ENCODE measurements at places on chromosomes 16 and 17.

DNA sequence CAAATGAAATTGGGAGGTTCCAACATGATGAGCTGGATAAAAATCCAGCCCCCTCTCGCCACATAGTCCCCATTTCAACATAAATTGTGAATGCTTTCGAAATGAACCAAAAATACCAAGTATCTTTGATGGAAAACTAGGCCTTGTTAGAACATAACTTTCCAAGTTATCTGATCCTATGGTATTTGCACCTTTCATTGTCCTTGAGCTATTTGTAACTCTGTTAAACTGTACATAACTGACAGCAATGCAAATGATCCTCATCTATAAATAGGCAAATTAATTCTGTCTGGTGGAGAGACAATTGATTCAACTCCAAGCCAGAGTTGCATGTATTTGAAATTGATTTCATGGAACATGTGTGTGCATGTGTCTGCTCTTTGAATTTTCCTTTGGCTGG, 18.2 kb downstream of the CMTM4 start:
- no peak for DNase-seq

DNA sequence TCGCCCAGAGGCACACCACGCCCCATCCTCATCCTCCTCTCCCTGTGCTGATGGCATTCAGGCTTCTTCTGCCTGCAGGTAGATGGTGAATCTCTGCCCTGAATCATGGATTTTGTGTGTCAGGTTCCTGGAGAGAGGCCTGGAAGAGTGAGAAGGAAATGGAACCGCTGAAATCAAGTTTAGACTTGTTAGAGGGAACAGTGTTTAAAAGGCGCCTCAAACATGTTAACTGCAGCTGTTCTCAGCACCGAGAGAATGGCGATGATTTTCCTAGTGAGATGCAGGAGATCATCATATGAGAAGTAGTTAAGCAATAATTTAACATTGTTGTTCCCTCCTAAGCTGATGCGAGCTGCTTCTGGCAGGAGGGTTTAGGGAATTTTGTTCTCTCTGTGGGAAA, 744.4 kb upstream of the EEF2KMT start:
- DNase-seq = no peak

DNA sequence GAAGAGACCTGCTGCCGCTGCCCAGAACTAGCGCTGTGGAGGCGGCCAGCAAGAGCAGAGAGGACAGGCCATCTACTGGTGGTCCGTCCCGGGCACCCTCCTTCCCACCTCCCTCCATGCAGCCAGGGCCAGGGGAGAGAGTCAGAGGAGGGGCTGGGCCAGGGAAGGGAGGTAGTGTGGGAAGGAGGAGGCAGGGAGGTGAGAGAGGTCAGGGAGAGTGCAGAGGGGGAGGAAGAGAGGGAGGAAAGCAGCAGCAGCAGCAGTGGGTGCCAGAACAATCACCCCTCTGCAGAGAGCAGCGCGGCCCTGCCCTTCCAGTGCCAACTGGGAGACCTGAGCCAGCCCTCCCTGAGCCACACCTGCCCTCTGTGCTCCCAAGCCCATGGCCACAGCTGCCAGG, 6.6 kb downstream of the C16orf95 start:
- DNase-seq = no peak

DNA sequence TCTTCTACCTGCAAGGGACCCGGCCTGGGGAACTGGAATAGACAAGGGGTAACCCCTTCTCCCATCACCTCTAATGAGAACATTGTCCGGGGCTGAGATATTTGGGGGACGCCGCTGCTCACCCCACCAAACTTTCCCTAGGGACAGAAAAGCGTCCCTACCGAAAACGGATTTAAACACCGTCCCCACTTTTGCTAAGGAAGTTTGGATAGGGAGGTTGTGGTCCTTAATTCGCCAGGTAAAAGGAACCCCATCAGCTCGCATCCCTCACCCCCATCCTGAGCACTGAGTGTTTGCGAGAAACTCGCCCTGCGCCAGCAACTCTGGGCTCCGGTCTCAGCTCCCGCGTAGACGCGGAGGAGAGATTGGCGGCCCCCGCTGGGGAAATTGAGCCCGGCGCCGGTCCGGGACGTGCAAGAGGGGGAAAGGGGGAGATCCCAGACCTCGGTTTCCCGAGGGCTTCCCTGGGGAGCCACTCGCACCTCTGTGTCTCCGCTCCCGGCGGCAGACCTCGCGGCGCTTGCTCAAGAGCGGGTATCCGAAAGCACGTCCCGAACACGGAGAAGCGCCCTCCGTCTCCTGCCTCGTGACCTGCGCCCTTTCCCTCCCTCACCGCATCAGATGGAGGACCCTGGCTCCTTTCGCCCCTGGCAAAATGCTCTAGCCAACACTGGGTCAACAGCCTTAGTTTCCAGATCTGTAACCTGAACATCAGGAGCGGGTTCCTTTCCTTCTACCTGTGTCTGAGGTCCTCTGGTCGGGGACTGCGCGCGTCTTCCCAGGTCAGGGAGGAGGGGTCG, 3.1 kb upstream of the SOX9 start:
- no peak for DNase-seq

- DNase-seq = no peak
Observed at GRCh38 chr17:14355556-14355955, 54.7 kb downstream of the HS3ST3B1 start.

GRCh38 chr17:57987581-57988300, at the start of gene VEZF1:
TSS of gene VEZF1 (minus strand) at chr17:57988254. CDS start at chr17:57988111, 143 bp downstream.
- peak; percentile 53 for DNase-seq

- DNase-seq = peak; percentile 83
Observed at GRCh38 chr17:82351713-82352488, 7.1 kb upstream of the TEX19 start.

- DNase-seq = no peak
Observed at GRCh38 chr16:31094088-31094423, 541 bp downstream of the VKORC1 start.

DNA sequence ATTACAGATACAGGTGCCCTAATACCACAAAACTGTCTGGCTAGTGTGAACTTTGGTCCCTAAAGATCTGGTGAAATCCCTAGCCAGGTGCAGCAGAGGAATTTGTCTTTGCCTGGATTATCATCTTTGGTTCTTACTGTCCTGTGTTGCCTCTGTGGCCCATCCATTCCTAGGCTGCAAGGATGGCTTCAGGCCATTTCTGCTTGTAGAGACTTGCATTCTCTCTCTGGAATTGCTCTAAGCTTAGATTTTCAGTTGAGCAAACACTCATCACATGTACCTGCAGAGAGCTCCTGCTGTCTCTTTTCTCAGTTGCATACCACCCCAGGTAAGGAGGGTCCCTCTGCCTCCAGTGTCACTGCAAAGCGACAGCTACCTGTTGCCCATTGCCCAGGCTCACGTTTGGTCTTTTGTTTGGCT, 114.9 kb downstream of the PRKCA start:
- DNase-seq = no peak

- peak; percentile 94 for DNase-seq
Observed at GRCh38 chr16:86836503-86837129, 258.3 kb downstream of the FOXL1 start.

DNA sequence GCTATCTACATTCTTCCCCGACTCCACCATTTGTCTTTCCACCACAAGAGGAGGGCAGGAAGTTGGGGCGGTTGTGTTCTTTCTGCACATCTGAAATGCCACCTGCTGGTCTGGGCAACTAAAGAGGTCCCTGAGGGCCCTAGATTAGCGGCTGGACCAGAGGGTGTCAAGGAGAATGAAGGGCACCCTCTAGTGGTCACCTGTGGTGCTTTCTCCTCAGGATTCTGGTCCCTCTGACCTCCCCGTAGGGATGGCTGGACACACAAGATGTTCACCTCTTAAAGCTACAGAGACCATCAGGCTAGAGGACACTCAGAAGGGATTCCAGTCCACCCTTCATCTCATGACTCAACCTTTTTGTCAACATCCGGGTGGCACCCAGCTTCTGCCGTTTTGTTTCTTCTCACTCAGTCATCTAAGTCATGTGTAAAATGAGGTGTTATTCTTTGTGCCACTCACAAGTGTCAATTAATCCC, 2.9 kb upstream of the SCIMP start:
- DNase-seq = peak; percentile 82

DNA sequence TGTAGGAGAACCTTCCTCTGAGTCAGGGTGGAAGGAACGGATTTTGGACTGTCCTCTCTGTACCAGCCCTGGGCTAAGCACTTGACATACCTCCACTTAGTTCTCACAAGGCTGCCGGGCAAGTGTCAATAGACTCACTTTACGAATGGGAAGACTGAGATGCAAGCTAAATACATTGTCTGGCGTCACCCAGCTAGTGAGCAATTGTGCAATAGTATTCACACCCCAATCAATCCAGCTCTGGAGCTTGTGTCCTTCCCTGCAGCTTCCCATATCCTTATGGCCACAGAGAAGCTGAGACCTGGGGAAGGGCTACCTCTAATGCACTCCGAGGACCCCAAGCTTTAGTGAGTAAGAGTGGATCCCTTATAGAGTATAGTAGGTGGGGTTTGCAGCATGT, 39.8 kb downstream of the SLC6A2 start:
- no peak for DNase-seq

GRCh38 chr17:82239926-82240505, 11.2 kb downstream of the SLC16A3 start:
- DNase-seq = no peak

DNA sequence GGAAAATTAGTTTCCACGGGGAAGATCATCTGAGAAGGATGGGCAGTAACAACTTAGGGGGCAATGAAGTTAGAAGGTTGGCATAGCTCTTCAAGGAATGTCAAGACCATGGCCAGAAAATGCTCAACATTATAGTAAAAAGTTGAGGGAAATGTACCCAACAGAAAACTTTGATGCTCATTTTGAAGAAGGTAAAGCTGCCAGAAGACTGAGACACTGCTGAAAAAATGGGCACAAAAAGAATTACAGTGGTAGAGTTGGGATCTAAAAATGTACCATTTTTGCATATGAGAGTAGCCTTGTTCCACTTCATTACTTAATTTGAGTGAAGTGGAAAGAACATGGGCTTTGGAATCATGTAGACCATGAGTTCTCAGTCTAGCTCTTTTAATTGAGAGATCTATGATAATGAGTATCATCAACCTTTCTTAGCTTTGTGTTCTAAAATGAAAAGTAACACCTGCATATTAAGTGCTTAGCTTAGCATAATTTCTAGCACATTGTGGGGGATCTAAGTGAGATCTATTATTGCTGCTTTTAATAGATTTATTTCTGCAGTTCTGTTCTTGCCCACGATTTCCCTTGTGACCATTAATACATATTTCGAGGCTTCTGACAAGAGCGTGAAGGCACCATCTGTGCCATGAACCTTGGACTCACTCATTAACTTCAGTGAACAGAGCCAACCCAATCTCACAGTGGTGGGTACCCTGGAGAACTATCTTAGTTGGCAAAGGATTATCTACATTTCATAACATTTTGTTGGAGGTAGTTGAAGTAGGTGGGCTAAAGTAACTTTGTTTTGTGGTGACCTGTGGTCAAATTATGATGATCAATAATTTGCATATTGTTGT, 3.0 kb downstream of the NACA2 start:
- no peak for DNase-seq

DNA sequence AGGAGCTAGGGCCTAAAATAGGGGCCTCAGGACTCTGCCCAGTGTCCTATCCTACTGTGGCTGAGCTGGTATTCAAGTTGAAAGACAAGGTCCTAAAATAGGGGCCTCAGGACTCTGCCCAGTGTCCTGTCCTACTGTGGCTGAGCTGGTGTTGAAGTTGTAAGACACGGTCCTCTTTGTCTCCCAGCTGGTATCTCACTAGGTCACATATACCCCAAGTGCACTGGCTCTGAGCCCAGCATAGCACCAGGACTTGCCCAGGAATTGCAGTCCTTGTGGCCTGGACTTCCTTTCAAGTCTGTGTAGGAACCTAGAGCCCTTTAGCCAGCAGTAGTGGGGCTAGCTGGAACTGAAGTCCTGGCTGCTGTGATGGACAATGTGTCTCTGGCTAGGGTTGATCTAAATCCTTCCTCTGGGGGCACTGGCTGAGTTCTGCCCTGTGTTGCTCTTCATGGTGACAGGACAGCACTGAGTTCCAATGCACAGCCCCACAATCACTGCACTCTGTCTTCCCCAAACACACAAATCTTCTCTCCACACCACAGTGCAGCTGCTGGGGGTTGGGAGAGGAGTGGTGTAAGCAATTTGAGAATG, 260.5 kb downstream of the HAPSTR1 start:
- no peak for DNase-seq

- DNase-seq = no peak
Observed at GRCh38 chr17:32917842-32918241, 10.1 kb upstream of the TMEM98 start.

DNA sequence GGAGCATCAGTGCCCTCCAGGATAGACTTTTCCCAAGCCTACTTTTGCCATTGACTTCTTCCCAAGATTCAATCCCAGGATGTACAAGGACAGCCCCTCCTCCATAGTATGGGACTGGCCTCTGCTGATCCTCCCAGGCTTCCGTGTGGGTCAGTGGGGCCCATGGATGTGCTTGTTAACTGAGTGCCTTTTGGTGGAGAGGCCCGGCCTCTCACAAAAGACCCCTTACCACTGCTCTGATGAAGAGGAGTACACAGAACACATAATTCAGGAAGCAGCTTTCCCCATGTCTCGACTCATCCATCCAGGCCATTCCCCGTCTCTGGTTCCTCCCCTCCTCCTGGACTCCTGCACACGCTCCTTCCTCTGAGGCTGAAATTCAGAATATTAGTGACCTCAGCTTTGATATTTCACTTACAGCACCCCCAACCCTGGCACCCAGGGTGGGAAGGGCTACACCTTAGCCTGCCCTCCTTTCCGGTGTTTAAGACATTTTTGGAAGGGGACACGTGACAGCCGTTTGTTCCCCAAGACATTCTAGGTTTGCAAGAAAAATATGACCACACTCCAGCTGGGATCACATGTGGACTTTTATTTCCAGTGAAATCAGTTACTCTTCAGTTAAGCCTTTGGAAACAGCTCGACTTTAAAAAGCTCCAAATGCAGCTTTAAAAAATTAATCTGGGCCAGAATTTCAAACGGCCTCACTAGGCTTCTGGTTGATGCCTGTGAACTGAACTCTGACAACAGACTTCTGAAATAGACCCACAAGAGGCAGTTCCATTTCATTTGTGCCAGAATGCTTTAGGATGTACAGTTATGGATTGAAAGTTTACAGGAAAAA, 9.7 kb upstream of the CYLD start:
- no peak for DNase-seq

- no peak for DNase-seq
Observed at GRCh38 chr17:79152636-79153035, 78.0 kb downstream of the ENGASE start.

- no peak for DNase-seq
Observed at GRCh38 chr17:21194703-21195102, 19.3 kb downstream of the TMEM11 start.

DNA sequence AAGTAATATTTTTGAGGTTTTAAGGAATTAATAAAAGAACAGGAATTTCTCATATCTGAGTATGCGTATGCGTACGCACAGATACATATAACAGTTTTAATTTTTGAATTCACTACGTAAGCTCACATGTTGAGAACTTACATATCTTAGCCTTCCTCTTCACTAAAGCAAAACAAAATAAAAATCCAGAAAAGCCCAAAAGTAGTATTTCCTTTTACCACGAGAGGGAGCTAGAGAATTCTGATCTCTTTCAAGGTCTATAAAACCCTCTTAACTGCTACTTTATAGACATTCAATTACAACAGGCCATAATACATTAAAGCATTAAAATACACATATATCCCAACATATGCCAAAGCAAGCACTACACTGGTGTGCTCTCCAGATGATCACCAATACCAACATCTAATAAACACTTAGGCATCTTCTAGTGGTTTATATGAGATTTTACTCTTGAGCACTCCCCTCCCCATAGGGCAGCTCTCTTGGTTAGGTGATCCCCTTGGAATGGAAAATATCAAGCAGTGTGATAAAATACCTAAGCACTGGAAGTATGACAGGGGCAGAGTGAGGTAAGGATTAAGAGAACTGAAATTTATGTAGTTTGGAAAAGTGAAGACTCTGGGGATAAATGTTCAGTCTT, 94.0 kb downstream of the SKAP1 start:
- DNase-seq = peak; percentile 92

- no peak for DNase-seq
Observed at GRCh38 chr16:27193300-27193990, 9.9 kb upstream of the KDM8 start.
